IMR-90 (cell line): ENCODE measurements at places on chromosomes 7 and 10. TPM values are rescaled to one million over a fixed set of nuclear protein-coding genes. Genes with fewer than 3 reads are reported as not detected.

SAP25 gene
- total RNA-seq, result not detected in 2 replicates

MEIG1 gene
- total RNA-seq, result not detected in 2 replicates

DNA sequence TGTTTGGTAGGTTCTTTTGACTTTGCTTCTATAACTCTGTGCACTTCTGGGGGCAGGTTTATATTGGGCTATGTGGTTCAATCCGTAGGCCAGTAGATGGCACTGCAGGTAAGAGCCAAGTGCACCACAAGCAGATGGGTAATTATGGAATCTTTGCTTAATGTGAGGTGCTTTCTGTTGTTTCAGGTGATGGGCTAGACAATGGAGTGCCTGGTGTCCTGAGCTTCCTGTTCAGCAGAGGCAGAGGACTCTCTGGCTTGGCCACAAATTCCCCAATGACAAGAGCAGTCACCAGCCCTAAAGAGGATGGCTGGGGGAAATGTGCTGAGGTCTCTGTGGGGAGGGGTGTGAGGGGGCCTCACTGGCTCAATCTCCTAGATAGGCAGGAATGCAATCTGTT, 455.0 kb downstream of the CCSER2 start:
- DNase-seq, result no peak

SLC18A3 gene
- total RNA-seq, result not detected in 2 replicates

GRCh38 chr10:79400146-79401004, 45.0 kb downstream of the ZCCHC24 start:
- no peak for DNase-seq

DNA sequence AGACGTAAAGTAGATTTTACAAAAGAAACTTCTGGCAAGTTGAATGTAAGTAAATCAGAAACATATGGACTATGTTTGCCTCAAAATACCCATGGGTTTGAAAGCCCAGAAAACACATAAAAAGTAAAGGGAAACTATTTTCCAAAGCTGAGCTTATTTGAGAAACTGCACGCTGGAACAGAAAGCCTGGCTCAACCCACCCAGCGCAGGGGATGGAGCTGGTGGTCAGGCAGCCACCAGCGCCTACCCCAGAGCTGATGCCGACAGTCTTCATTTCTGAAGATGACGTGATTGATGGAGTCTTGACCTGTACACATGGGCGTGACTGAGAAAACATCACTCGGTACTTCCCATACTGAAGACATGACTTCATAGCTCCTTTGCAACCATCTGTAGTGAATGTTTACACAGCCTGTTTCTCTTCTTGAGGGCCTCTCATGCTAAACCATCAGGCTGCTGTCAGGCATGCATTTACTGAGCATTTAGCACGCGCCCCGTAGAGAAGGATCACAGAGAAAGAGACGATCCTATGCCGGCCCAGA, 232.6 kb upstream of the AUTS2 start:
- no peak for DNase-seq

DNA sequence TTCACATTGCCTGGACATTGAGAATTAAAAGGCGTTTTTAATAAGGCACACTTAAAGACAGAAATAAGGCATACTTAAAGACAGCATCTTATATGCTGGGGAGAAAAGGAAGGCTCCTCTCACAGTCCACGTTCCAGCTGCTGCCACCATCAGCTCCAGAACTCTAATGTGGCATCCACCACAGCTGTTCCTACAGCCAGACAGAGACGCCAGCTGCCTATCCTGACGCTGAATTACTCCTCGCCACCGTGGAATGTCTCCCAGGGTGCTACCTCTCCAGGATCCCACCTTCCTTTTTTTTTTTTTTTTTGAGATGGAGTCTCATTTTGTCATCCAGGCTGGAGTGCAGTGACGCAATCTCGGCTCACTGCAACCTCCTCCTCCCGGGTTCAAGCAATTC, 30.8 kb downstream of the SLC37A3 start:
- no peak for DNase-seq

TMEM106B gene
- total RNA-seq, result 59.5 and 82.8 TPM in 2 replicates

GRCh38 chr10:34994565-34995142, 95.5 kb downstream of the CUL2 start:
- peak; percentile 76 for DNase-seq

DNA sequence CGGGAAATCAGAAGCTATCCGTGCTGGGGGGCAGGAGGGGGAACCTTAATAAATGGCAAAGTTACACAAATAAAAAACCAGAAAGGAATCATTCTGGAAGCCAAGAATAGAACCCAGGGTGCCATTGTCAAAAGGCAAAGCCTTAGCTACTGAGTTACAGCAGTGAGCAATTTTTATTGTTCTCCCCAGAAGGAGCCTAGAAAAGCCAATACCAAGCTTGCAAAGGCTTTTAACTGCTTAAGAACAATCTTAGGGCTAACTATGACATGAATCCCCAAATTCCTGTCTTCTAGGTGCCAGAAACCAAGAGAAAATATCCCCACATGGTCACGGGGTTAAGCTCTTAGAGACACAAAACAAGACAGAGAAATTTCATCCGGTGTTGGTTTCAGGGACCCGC, 482.7 kb downstream of the CCSER2 start:
- no peak for DNase-seq

ZPBP gene
- not detected in 2 replicates for total RNA-seq

GRCh38 chr7:69588773-69589172, 9.5 kb upstream of the AUTS2 start:
- DNase-seq, result no peak

GPR85 gene
- total RNA-seq, result 5.0 and 5.4 TPM in 2 replicates

DNA sequence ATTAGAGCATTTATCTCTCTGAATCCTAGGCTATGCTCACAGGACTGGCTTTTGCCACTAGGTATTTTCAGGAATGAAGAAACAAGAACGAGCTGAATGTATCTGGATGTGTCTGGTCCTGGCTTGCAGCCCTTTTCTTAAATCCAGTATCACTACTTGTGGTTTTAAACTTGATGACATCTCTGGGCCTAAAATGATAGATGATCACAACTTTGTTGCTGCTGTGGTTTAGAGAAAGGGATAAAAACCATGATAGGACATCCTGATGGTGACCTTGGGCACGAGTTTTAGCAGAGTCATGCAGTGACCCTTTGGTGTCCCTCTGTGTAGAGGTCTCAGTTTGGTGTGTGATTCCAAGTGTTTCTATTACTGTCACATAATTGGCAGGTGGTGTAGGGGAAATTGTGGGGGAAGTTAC, 31.7 kb upstream of the SEMA3C start:
- DNase-seq, result no peak

DNA sequence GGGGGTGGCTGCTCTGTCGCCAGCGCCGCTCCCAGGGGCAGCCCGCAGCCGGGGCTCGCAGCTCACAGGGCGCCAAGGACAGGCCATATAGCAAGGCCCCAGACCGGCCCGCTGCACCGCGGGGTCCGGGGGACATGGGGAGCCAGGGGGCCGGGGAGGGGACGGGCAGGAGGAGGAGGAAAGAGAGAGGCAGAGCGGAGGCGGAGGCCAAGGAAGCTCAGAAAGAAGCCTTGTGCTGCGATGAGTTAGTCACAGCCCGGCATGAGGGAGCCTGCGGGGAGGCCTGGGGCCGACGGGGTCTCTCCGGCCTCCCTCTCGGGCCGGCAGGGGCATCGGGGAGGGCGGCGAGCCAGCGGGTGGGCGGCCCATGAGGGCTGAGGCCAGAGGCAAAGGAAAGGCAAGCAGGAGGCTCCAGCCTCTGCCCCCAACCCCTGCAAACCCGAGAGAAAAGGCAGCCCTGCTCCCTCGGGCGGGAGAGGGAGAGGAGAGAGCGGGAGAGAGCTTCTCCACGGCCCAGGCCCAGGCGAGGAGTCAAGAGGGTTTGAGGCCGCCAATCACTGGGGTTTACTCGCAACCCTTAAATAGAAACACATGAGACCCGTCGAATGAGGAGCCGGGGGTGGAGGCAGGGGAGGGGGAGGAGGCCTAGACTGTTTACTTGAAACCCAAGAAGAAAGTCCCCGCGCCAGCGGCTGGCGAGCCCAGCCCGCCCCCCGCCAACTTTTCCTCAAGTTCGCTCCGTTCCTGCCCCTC, 167.9 kb downstream of the NEURL1 start:
- DNase-seq, result peak; percentile 94
